ENCODE measurements at places on chromosomes 1 and 21. TPM values are rescaled to one million over a fixed set of nuclear protein-coding genes. Genes with fewer than 3 reads are reported as not detected.

C1orf226 gene
- 7.7 TPM for total RNA-seq

GREM2 gene
- total RNA-seq: not detected

FCGR1A gene
- total RNA-seq: not detected

CHI3L1 gene
- total RNA-seq: not detected

GOLT1A gene
- 8.0 TPM for total RNA-seq

TNNT2 gene
- 2.0 TPM for total RNA-seq

CDA gene
- 28.6 TPM for total RNA-seq

NFIA gene
- 17.2 TPM for total RNA-seq

SMYD2 gene
- total RNA-seq: 27.2 TPM

SPATA1 gene
- total RNA-seq: 3.1 TPM

WNT4 gene
- 1.5 TPM for total RNA-seq

DPYD gene
- total RNA-seq: 1.7 TPM

TAS1R1 gene
- total RNA-seq: not detected

RGS13 gene
- not detected for total RNA-seq

ST6GALNAC5 gene
- 1.2 TPM for total RNA-seq

LYPD8 gene
- total RNA-seq: not detected

ZNF593OS gene
- total RNA-seq: not detected

RNU1-2 gene
- total RNA-seq: 1,685 TPM

LRRC71 gene
- not detected for total RNA-seq

TMPRSS2 gene
- 1.1 TPM for total RNA-seq

All from HCT116 (cell line).